ENCODE measurements at places on chromosomes 2 and 18.
A peak's percentile ranks its signal among the peaks of the same experiment; 100 is the strongest.

DNA sequence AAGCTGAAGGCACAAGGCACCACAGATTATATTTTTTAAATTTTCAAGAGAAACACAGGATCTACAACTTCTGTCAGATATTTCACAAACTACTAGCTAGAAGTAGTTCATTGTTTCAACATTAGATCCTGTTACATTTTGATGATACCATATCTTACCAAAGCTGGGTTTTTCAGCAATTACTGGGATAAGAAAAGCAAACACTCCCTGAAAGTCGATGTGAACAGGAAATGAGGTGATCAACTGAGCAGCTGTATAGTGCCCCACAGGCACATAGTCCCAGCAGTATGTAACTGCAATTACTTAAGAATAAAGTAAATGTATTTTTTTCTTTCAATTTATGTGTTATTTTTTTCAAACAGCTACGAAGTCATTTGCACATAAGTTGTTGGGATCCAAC, 103.5 kb downstream of the DNER start:
- DNase-seq, result no peak

- no peak for DNase-seq
Measured at GRCh38 chr2:225337183-225337582, 62.3 kb upstream of the NYAP2 start.

DNA sequence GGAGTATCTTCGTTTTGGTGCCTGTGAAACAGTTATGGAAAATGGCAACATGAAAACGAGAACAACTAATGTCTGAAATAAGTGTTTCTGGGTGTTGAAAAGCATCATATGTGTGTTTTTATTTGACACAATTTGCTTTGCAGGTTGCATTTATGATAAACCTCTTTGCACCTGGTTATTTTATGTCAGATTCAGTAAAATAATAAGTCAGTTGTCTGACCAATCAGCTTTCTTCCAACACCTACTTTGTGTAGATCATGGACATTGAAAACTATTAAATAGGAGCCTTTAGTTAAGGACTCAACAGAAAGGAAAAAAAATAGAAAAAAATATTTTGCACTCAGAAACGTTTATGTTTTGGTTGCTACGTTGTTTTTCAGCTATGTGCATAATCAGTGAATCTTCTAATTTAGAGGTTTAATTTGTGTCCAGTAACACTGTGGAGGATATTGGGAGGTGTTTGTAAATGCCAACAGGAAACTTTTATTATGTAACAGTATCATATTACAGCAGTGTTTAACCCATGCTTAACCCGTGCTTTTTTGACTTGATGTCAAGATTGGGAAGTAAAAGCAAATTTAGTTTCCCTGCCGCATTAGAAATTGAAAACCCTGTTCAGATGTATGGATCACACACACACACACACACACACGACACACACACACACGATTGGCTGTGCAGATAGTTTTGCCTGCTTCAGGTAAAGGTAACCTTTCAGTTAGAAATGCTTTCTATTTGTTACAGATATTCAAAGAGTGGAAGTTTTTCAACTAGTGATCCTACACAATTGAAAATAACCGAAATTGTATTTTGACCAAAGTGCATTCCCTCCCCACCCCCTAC, 2.6 kb downstream of the PKP4 start:
- no peak for DNase-seq

DNA sequence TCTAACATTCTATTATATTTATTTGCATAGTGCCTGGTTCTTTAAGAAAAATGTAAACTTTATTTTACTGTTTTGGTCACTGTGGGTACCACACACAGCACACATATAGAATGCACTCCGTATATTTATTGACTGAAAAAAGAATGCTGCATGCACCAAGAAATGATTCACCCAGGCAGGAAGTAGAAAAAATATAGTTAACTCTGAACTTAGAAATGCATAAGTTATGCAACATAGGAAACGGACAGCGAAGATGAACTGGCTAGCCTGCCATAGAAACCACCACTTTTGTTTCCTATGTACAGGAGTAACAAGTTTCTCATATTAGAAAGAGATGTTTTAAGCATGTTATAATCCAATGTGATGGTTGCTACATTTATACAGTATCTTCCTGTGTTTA, 635.8 kb downstream of the DSC3 start:
- DNase-seq, result no peak

DNA sequence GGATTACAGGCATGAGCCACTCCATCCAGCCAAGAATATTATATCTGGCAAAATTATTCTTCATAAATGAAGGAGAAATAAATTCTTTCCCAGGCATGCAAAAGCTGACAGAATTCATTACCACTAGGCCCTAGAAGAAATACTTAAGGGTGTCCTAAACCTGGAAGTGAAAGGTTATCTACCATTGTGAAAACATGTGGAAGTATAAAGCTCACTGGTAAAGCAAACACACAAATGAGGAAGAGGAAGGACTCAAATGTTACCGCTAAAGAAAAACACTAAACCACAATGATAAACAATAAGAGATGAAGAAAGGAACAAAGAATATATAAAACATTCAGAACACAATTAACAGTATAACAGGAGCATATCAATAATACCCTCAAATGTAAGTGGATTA, 171.8 kb downstream of the CAMKMT start:
- DNase-seq, result no peak

DNA sequence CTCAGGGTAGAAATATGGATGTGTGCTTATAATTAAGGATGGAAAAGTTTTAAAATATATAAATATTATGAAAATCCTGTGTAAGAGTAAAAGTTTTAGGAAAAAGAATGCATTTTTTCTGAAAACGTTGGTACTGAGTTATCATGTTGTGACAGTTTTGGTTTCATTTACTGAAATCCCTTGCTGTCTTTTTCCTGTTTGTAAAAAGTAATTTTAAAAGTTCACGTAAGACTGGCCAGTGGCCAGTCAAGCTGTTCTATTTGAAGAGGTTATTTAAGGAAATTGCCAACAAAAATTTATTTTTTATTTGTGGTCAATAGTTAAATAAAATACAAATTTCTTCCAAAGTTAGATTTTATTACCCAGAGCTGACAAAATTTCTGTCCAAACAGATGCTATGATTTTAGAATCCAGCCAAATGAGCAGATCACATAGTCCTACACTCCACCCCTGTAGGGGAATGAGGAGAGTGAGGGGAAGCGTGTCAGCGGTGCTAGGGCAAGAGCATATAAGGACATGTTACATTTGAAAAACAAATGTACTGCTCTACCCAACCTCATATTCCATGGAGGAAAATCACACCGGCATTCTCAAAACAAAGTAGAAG, 297.8 kb upstream of the TFPI start:
- DNase-seq, result no peak

DNA sequence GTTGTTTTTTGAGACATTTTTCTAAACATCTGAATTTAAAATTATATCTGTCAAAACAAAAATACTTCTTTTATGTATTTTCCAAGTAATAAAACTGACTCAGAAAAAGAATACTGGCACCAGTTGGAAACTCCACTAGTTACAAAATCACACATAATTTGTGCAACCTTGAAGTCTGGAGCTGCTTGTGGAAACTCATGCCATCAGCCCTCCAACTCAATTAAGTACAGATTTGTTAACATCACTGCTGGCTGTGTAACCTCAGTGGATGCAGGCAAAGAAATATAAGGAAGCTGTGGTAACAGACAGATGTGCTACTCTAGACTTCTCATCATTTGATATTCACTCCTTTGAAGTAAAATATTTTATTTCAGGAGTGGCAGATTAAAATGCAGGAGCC, 30.0 kb upstream of the RAPH1 start:
- DNase-seq, result no peak

- no peak for DNase-seq
Measured at GRCh38 chr18:67318651-67319050, 197.9 kb downstream of the DSEL start.

- peak; percentile 78 for DNase-seq
Measured at GRCh38 chr18:21955757-21956652, 213.4 kb upstream of the GATA6 start.

DNA sequence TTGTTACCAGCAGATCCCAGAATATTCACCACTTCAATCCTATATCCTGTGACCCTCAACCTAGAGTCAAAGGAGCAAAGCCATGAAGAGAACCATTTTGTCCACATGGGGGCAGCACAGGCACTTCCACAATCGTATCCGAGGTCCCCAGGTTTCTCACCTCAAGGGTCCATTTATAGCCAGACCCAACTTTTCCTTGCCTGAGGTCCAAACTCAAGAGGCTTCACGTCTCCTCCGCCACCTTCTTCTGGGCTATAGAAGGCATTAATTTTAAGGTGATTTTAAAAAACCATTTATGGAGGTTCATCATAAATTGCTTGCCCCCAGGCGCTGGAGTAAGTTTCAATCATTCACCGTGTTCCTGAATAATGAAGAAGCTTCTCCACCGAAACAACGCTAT, 111.6 kb upstream of the NABP1 start:
- DNase-seq, result peak; percentile 65
